ENCODE measurements at places on chromosomes 11 and 22.
A peak's percentile ranks its signal among the peaks of the same experiment; 100 is the strongest.

- no peak for DNase-seq
Observed at GRCh38 chr22:44379817-44380755, 67.3 kb upstream of the SHISAL1 start.

- no peak for DNase-seq
Observed at GRCh38 chr11:65226103-65226442, 35.7 kb upstream of the POLA2 start.

DNA sequence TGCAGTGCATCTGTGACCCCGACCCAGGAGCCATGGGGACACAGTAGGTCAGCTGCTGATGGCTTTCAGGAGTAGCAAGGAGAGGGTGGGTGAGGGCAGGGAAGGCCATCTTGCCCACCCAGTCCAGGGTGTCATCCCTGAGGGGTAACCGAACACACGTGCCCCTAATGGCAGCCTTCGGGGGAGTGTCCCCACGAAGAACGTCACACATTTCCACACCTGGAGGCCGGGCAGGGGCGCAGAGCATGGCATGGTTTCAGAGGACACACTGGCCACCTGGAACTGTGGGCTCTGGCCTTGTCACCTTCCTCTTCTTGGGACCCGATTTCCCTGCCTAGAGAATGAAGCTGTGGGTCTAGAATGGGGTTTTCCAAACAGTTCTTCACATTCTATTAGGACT lies 19.4 kb upstream of the BAIAP2L2 start:
- no peak for DNase-seq

- DNase-seq, result no peak
Observed at GRCh38 chr11:27247660-27248059, 115.4 kb downstream of the CCDC34 start.

DNA sequence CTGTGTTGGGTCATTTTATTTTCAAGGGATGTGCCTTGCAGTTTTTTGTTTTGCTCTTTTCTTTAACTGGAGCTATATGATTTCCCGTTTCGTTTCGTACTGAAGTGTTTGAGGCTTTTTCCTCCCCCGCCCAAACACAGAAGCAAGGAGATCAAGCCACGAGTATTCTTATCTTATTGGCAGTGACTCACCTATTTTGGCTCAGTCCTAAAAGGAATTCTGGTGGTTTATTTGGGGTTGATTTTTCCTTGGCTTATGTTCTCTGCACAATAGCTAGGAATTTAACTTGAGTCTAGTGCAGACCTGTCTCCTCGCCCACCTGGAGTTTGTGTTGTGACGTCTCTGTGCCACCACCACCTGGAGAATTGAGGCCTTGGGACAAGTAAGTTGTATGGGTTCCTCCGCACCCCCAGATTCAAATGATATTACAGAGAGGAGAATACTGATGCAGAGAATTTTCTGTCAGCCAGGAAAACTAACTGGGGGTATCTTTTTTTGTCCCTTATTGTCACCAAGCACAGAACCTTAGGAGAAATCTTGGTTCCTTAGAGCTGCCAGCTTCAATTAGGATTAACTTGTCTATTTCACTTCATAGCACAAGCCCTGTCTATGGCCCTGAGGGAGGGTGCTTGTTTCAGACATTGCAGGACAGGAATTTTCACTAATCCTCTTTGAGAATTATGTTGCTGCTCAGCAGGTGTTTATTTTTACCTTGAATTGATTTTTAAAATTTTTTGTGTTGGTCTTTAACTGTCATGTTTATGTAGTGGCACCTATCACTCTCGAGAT lies 90.4 kb upstream of the BIRC3 start:
- DNase-seq, result no peak

DNA sequence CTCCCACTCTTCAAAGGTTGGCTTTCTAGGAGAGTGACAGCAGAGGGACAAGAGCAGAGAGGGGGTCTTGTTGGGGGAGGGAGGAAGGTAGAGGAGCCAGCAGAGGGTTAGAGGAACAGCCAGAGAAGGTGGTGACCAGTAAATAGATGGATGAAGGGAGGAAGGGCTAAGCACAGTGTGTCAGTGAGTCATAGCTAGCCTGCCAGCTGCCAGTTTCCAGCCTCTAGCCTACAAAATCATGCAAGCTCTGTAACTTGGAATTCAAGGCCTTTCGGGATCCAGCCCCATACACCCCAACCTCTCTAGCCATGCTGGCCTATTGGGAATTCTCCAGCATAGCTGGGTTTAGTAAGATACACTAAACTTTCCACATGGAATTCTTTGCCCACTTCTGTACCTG lies 147.4 kb upstream of the TEAD1 start:
- no peak for DNase-seq

- DNase-seq, result no peak
Observed at GRCh38 chr11:65719871-65720210, 757 bp downstream of the RNASEH2C start.

GRCh38 chr11:12276831-12277475 lies 100.4 kb upstream of the PARVA start:
- no peak for DNase-seq

DNA sequence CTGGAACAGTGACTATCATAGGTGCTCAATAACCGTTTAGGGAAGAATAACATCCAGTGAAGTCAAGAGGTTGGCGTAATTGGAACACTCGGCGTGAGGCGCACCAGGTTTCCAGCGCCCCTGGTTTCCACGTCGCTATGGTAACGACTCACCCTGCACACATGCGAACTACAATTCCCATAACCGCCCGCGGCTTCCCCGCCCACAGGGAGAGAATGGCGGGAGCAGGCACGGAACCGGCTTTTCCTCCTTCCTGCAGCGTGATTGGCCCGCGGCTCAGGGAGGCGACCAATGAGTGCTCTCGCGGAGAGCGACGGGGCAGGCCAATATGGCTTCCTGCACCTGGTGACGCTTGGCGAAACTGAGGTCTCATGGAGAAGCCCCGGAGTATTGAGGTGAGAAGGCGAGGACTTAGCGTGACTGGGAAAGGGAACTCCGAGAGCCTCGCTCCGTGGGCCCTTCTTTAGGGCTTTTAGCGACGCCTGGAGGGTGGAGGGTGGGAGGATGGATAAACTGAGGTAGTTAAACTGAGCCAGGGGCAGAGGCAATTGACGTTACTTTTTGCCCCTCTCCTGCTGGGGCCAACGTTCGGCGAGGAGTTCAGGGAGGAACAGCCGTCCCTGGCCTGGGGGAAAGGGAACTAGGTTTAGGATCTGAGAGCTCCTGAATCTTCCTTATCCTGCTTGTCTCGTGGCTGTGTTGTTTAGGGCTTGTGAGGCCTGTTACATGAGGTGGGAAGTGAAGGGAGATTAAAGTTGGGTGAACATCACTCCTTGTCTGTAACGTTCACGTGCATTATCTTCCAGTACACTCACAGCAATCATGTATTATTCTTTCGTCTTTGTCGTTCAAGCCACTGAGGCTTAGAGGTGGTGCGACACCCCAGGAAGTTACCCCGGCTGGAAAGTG lies at the start of gene L3MBTL2:
L3MBTL2 (plus strand) TSS at position 321 of the 909 bp plus-strand sequence; CDS start at position 372, 51 bp downstream.
- DNase-seq, result peak; percentile 94

GRCh38 chr11:106077609-106078455 lies at the start of gene AASDHPPT:
Gene AASDHPPT (plus strand): TSS chr11:106077662. CDS start chr11:106077711, 49 bp downstream.
- no peak for DNase-seq

GRCh38 chr22:40939202-40939601 lies 12.0 kb upstream of the RBX1 start:
- DNase-seq, result no peak

DNA sequence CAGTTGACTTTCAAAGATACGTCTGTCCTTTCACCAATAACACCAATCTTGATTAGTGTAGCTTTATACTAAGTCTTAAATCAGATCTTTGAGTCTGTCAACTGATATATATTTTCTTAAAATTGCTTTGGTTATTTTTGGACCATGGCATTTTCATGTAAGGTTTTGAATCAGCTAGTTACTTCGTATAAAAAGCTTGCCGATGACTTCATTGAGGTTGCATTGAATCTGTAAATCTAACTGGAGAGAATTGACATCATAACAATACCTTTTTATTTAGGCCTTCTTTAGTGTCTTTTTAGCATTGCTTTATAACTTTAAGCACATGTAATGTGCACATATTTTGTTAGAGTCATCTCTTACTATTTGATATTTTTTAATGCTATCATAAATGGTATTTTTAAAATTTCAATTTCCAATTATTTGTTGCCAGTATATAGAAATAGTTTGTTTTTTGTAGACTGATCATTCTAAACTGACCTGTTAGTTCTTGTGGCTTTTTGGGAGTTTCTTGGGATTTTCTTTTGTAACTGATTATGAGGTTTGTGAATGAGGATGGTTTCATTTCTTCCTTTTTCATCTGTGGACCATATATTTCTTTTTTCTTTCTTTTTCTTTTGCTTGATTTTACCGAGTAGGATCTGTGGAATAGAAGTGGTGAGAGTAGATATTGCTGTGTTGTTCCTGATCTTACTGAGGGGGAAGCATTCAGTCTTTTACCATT lies 61.4 kb downstream of the DDX10 start:
- no peak for DNase-seq

Data from stimulated activated CD8-positive, alpha-beta memory T cell treated with anti-CD3 and anti-CD28 coated beads, Interleukin-7, amount 100 ng/mL, for 1 hour (primary cell).